Heart left ventricle (tissue), 16 donors: ENCODE measurements at places on chromosomes 4 and X. TPM values are rescaled to one million over a fixed set of nuclear protein-coding genes. Genes with fewer than 3 reads are reported as not detected.

GRCh38 chr4:149521611-149522425 is 293.8 kb downstream of the IQCM start:
- DNase-seq: no peak

- no peak for DNase-seq
Observed at GRCh38 chrX:69143530-69143929, 21.7 kb downstream of the PJA1 start.

DNA sequence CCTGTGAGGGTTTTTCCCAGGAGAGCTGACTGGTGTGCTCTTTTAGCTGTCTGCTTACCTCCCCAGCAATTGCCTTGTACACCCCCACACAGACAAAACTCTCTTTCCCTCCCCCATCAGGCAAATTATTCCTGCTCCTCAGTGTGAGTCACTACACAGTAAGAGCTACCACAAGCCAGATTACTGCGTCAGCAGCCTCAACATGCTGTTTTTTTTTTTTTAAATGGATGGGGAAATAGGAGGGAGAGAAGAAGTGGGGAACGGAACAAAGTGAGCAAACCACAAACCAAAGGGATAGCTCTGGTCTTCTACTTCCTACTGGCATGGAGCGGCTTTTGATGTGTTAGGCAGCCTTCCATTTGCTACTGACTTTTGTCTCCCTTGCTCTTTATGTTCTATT is 107.5 kb upstream of the ACSL4 start:
- peak; percentile 19 for DNase-seq

GRCh38 chr4:169854090-169854489 is 96.3 kb upstream of the HPF1 start:
- no peak for DNase-seq

GRCh38 chrX:96835660-96836289 is 47.9 kb upstream of the RPA4 start:
- no peak for DNase-seq

GRCh38 chr4:110953191-110953590 is 330.3 kb upstream of the PITX2 start:
- DNase-seq: no peak

Gene COX7B2
- not detected for polyA plus RNA-seq

Gene ADGRL3
- 1.8 TPM for polyA plus RNA-seq

Gene ARAP2
- 0.39 TPM for polyA plus RNA-seq

Gene CSAG1
- not detected for polyA plus RNA-seq

Gene CLIC2
- polyA plus RNA-seq: 5.8 TPM

Gene NCAPG
- 0.08 TPM for polyA plus RNA-seq
